ENCODE measurements at places on chromosomes 1 and 21. TPM values are rescaled to one million over a fixed set of nuclear protein-coding genes. Genes with fewer than 3 reads are reported as not detected.

DNA sequence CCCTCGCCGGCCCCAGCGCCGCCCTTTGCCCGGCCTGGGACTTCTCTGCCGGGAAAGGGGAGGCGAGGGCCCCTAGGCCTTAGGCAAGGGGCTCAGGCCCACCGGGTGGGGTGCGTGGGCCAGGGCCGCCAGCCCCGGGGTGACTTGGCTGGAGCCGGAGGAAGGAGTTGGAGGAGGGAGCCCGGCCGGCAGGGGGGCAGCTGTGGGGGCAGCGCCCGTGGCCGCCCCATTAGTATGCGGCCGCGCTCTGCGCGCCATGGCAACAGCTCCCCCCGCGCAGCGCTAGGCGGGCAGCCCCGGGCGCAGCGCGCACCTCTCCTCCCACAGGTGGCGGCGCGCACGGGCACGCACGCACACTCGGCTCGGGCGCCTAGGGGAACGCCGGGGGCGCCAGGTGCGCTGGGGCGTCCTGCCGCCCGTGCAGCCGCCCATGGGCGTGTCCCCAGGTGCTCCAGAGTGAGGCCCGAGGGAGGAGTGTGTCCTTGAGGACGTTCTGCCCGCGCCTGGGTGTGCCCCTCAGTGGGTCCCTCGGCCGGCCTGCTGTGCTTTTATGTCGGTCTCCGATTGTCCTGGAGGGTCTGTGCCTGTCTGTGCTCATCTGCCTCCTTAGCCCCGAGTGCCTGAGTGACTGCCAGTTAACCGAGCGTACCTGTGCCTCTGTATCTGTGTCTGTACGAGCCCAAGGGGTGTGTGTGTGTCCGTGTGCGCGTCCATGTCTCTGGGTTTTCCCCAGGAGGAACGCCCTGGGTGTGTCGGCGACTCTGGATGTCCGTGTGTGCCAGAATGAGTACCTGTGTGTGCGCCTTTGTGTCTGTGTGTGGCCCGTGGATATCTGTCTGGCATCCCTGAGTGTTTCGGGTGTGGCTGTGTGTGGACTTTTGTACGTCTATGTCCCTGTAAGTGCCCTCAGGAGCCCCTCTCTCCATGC lies 38.2 kb upstream of the WASF2 start:
- no peak for DNase-seq

DNA sequence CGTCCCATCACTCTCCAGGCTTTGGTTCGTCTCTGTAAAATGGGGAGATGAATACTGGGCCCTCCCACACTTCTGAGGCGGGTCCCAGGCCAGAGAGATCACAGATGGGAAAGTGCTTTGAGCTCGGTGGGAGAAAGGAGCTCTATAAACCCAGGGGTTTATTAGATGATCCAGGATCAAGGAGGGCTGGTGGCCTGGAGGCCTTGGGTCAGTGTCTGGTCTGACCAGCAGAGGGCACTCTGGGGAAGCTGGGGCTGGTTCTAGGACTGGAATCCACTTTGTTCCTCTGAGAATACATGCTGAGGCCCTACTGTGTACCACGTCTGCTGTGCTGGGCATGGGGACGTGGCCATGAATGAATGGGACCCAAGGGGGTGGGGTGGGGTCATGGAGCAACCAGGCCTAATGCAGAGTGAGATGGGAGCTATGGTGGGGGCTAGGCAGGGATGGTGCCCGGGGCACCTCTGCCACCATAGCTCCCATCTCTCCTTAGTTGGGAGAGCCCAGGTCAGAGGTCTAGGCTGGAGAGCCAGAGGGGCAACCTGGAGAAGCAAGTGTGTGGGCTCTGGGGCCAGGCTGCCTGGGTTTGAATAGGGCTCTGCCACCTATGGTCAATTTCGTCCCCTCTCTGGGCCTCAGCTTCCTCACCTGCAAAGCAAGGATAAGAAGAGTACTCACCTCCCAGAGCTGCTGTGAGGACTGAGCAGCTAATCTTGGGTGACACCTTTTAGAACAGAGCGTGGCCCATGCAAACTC lies 9.0 kb upstream of the FAM131C start:
- DNase-seq: peak; percentile 58

DNA sequence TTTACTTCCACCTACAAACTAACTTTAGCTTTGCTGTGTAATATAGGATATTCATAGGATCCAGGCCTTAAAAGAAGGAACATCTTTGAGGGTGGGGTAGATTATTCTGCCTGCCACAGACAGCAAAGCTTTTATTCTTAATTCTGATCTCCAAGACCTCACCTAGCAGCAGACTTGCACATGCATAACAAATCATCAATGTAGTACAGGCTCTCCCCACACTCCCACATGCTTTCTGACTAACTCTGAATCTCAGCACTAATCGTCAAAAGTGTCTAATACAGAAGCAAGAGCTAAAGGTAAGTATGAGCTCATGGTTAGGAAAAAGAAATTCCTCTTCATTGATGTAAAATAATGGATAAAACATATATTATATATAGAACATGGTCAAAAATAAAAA lies 1468.5 kb upstream of the B3GALT2 start:
- DNase-seq: no peak

DNA sequence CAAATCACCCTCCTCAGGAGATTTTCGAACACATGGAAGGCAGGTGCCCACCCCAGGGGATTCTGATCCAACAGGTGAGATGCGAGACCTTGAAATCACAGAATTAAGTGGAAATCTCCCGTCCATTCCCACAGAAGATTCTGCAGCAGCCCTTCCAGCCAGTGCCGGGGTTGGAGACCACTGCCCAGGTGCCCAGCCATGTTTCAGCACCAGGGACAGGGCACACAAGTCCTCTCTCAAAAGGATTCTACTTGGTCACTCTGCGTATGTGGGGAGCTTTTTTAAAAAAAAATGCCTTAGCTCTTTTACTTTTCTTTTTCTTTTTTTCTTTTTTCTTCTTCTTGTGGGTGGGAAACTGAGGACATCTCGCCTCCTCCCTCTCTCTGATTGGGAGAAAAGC lies 80.7 kb downstream of the VWA5B1 start:
- no peak for DNase-seq

- DNase-seq: no peak
Observed at GRCh38 chr21:41048145-41048544, 119.8 kb upstream of the BACE2 start.

- DNase-seq: no peak
Observed at GRCh38 chr1:50106095-50106761, 2.5 kb upstream of the ELAVL4 start.

- no peak for DNase-seq
Observed at GRCh38 chr1:66265796-66266195, 268.2 kb upstream of the SGIP1 start.

DNA sequence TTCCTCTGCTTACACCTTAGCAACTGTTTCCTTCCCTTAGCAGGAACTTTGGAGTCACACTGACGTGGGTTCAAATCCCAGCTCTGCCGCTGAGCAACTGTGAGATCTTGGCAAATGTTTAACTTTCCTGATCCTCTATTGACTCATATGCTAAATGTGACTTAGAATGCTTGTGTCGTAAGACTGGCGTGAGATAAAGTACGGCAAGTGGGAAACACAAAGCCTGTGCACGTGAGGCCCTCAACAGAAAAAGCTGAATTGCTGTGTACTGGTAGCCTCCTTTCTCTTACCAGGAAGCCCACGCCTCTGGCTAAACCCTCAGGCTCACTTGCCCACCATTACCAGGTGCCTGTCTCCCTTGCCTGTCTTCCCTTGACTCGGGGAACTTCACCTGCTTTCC lies 135.4 kb upstream of the TNR start:
- no peak for DNase-seq

- no peak for DNase-seq
Observed at GRCh38 chr21:35395728-35396127, 346.6 kb upstream of the RUNX1 start.

- DNase-seq: peak; percentile 28
Observed at GRCh38 chr1:7561936-7562728, 209.0 kb upstream of the VAMP3 start.

- DNase-seq: no peak
Observed at GRCh38 chr1:4670265-4670664, 15.9 kb downstream of the AJAP1 start.

Gene GBP5
- total RNA-seq: 0.29 TPM

Gene PDC
- not detected for total RNA-seq

- DNase-seq: no peak
Observed at GRCh38 chr1:108072776-108073175, 107.8 kb upstream of the VAV3 start.

Gene EFHD2
- 6.9 TPM for total RNA-seq

DNA sequence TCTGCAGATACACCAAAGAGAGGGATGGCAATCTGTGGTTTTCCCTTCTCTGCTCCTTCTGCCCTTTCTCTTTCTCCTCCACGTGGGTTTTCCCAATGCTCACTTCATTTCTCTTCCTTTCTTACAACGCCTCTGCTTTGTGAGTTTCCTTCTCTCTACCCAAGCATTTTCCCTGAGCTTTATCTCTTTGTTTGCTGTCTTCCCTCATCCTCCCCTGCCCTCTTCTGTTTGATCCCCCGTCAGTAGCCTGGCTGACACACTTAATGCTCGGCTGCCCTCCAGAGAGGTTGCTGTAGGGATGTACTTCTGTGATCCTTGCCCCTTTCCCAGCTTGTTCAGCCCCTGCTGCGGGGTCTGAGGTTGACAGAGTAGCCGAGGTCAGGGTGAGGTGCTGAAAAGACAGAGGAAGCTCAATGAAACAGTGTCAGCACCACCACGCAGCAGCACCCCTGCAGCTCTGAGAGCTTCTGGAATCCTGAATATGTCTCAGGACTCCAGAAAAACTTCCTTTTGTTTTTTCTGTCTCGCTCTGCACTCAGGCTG lies 6.0 kb downstream of the EDARADD start:
- DNase-seq: no peak

- no peak for DNase-seq
Observed at GRCh38 chr1:61993331-61993961, 201.2 kb upstream of the L1TD1 start.

- DNase-seq: no peak
Observed at GRCh38 chr1:87064309-87064708, 149.9 kb downstream of the HS2ST1 start.

GRCh38 chr1:87462894-87463293 lies 134.2 kb downstream of the LMO4 start:
- DNase-seq: no peak

DNA sequence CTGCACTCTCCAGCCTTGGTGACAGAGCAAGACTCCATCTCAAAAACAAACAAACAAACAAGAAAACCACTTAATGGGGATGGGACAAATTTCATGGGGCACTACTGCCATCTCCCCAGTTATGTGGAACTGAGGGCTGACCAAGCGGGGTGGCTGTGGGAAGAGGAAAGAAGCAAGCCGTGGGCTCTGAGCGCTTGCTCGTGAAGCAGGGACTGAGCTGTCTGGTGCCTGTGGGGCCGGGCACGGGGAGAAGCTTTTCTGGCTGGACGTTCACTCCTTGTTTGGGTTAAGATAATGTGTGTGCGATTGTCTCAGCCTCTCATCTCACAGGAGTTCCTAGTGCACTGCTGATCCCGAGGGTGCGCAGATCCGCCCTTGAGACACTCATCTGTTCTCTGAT lies 22.0 kb upstream of the KIF26B start:
- no peak for DNase-seq

GRCh38 chr1:246597340-246597739 lies 31.1 kb downstream of the CNST start:
- DNase-seq: no peak

Gene SLAMF9
- not detected for total RNA-seq

DNA sequence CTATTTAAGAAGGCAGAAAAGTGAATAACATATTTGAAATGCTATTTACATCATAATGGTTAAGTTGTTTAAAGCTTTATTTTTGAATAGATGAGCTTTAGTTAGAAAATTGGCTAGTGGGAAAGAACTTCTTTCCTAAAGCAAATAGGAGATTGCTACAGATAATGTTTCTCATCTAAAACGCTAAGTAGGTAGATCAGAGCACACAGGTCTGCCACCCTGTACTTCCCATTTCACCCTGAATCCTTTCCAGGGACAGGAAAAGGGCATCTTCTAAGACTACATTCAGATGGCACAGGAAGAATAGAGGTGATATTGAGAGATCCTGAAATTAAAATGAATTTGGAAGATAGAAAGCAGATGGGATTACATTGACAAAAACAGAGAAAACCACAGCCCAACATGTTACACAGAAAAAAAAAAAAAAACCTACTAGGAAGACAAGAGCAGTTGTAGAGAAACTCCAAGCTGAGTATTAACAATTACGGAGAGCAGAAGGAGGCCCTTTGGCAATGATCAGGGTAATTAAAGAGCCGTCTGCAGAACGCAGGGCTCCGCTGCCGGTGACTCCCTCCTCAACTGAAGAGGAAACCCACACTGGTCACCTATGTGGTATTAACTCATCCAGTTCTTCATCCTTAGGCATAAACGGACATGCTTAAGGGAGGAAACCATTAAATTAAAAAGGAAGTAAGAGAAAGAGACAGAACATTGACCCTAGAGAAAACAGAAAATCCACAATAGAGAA lies 53.6 kb upstream of the MAP10 start:
- DNase-seq: no peak

GRCh38 chr1:32937061-32937460 lies 27.5 kb downstream of the RNF19B start:
- DNase-seq: no peak

GRCh38 chr1:6673816-6674398 lies 27.7 kb downstream of the DNAJC11 start:
- no peak for DNase-seq

Gene TNFRSF8
- total RNA-seq: 0.30 TPM

- DNase-seq: no peak
Observed at GRCh38 chr1:101261623-101262022, 24.8 kb downstream of the S1PR1 start.

- DNase-seq: no peak
Observed at GRCh38 chr21:35575280-35575915, 484.9 kb downstream of the SETD4 start.

Gene TINAGL1
- total RNA-seq: 52.5 TPM

Gene TFAP2E
- not detected for total RNA-seq

Gene COA6
- total RNA-seq: 73.6 TPM

Gene RORC
- total RNA-seq: 35.0 TPM

Gene F3
- 3.6 TPM for total RNA-seq

- no peak for DNase-seq
Observed at GRCh38 chr1:223258751-223259198, 105.2 kb downstream of the SUSD4 start.

- no peak for DNase-seq
Observed at GRCh38 chr1:60867782-60868181, 214.6 kb upstream of the NFIA start.

DNA sequence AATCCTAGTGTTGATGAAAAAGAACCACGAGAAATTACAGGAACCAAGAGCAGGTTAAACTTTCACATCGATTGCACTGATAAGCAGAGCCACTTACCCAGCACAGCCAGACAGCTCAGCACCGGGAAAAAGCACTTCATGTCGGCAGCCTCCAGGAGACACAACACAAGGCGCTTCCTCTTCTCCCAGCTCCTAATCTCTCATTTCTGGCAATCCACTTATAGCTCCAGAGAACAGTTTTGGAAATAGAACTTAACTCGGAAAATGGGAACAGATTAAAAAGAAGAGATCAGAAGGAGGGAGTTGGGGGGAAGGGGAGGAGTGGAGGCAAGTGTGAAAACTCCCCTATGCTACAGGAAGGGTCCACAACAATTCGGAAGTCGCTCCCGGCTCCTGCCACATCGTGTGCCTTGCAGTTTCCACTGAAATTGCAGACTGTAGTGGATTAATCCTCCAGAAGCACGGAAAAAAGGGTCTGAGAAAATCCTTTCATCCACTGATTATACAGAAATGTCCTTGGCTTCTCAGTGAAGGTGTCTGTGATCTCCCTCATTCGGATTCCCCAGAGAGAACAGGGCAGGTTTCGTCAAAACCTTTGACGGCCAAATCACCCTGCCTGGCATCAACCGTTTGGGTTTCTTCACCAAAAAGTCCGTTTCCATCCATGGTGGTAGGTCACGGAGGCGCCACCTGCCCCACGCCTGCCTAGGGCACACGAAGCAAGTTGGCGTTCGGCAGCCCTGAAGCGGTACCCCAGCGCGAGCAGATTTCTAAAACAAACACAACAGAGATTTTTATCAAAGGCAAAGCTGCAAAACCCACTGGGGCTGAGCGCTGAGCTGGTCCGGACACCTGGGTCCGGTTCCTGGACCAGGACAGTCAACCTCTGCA lies 1.1 kb downstream of the IGSF3 start:
- DNase-seq: no peak
